Lower lobe of right lung (tissue), 2 donors: ENCODE measurements at places on chromosomes 2 and 18. TPM values are rescaled to one million over a fixed set of nuclear protein-coding genes. Genes with fewer than 3 reads are reported as not detected.
A peak's percentile ranks its signal among the peaks of the same experiment; 100 is the strongest.

The TMEM247 gene
- total RNA-seq, result not detected

The POU3F3 gene
- not detected for total RNA-seq

The PAX3 gene
- total RNA-seq, result not detected

DNA sequence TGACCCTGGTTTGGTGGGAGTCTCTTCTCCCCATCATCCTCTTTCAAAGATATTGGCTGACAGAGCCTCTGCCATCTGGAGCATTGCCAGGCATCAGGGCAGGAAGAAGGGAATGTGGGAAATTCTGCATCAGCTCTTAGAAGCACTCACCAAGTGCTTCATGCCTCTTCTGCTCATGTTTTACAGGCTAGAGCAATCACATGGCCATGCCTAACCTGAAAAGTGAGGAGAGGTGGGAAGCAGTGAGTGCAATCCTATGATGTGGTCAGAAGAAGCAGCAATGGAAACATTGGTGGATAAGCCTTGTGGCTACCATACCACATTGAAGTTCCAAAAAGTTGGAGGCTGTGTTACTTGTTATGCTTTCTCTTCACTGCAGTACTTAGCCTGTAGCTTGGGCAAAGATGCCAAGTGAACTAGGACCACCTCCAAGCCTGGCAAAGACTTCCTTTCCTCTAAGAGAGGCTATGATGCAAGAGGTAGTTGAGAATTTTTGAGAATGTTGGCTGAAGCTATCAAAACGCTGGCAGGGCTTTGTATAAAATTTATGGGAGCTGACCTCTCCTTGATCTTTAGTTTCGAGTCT is 64.1 kb downstream of the BCL2L11 start:
- no peaks in the 10 kb centered on the region for H3K36me3 ChIP-seq
- H3K27me3 ChIP-seq, result no peaks in the 10 kb centered on the region
- DNase-seq, result no peak
- H3K4me1 ChIP-seq, result peaks cover 11% of the 10 kb centered on the region
- H3K27ac ChIP-seq, result peak overlapping the region; percentile 65
- H3K4me3 ChIP-seq, result no peak overlapping the region

- peaks cover 22% of the 10 kb centered on the region for H3K4me1 ChIP-seq
- no peak for DNase-seq
- H3K27ac ChIP-seq, result no peak overlapping the region
These were observed 5.1 kb downstream of the CHPF start for GRCh38 chr2:219538504-219538951.

GRCh38 chr2:155372969-155373368 is 674.5 kb downstream of the KCNJ3 start:
- no peaks in the 10 kb centered on the region for H3K36me3 ChIP-seq
- H3K27ac ChIP-seq, result no peak overlapping the region
- no peaks in the 10 kb centered on the region for H3K4me1 ChIP-seq
- H3K27me3 ChIP-seq, result no peaks in the 10 kb centered on the region

The IL36A gene
- total RNA-seq, result not detected

The KIF1A gene
- total RNA-seq, result 0.24 TPM

The AMER3 gene
- not detected for total RNA-seq

- no peaks in the 10 kb centered on the region for H3K27me3 ChIP-seq
These were observed 22.2 kb downstream of the NFE2L2 start for GRCh38 chr2:177242121-177242987.

- DNase-seq, result no peak
- no peak overlapping the region for H3K27ac ChIP-seq
- no peaks in the 10 kb centered on the region for H3K27me3 ChIP-seq
- H3K4me1 ChIP-seq, result no peaks in the 10 kb centered on the region
These were observed 35.5 kb downstream of the ZC3H6 start for GRCh38 chr2:112310906-112311305.

The RRM2 gene
- 8.4 TPM for total RNA-seq

DNA sequence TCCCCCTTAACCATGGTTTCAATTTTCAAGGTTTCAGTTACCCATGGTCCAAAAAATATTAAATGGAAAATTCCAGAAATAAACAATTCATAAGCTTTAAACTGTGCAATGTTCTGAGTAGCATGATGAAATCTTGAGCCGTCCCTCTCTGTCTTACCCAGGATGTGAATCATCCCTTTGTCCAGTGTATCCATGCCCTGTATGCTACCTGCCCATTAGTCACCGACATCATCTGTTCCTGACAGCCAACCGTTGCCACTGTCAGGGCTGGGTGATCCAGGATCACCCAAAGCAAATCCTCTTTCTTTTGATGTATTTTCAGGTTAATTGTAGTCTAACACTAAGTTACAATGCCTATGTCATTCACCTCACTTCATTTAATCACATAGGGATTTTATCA is 15.7 kb upstream of the OLA1 start:
- H3K36me3 ChIP-seq, result no peaks in the 10 kb centered on the region
- H3K4me1 ChIP-seq, result no peaks in the 10 kb centered on the region
- H3K27ac ChIP-seq, result no peak overlapping the region

- no peaks in the 10 kb centered on the region for H3K27me3 ChIP-seq
- H3K4me1 ChIP-seq, result no peaks in the 10 kb centered on the region
- H3K27ac ChIP-seq, result no peak overlapping the region
- no peak for DNase-seq
- no peak overlapping the region for H3K4me3 ChIP-seq
- H3K36me3 ChIP-seq, result no peaks in the 10 kb centered on the region
These were observed 22.4 kb downstream of the TEX51 start for GRCh38 chr2:126921066-126921465.

DNA sequence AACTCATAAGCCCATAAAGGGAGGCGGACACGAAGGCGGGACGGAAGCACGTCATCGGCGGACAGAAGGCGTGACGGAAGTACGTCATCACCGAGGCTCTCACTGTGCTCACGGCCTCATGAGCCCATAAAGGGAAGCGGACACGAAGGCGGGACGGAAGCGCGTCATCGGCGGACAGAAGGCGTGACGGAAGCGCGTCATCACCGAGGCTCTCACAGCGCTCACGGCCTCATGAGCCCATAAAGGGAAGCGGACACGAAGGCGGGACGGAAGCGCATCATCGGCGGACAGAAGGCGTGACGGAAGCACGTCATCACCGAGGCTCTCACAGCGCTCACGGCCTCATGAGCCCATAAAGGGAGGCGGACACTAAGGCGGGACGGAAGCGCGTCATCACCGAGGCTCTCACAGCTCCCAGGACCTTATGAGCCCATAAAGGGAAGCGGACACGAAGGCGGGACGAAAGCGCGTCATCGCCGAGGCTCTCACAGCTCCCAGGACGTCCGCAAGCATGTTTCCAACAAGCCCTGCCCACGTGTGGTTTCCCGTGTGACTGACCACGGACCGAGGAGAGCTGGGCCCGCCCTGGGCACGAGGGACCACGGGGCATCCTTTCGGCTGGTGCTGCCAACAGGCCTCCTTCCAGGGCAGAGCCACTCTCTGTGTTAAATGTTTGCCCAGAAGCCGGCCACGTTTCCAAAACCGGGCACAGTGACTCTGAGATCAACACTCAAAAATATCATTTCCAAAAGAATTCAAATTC is 182.7 kb upstream of the SALL3 start:
- H3K4me1 ChIP-seq, result no peaks in the 10 kb centered on the region
- no peaks in the 10 kb centered on the region for H3K36me3 ChIP-seq
- no peaks in the 10 kb centered on the region for H3K27me3 ChIP-seq
- no peak overlapping the region for H3K27ac ChIP-seq
- DNase-seq, result no peak

DNA sequence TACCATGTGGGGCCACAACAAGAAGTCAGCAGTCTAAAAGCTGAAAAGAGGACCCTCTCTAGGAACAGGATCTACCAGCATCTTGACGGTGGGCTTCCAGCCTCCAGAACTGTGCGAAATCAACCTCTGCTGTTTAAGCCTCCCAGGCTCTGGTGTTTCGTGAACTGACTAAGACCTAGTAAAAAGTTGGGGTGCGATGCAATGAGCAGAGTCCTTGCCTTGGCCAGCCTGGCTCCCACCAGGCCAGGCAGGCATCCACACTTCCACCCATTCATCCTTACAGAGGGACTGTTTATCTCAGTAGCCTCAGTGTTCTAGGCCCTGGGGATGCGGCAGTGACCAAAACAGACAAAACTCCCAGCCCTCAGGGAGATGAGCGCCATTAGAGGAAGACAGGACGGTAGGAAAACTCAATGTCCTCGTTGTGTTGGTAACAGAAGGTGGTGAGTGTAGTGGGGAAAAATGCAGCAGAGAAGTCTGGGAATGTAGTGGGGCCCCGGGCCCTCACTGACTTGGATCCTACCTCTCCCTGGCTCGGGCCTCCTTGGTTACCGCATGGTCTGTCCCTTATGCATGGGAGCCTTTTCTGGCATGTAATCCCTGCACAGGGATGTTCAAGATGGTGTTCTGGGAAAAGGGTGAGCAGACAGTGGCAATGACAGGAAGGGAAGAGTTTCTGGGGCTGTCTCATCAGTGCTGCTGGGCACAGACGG is 271.8 kb upstream of the HS6ST1 start:
- no peak overlapping the region for H3K4me3 ChIP-seq
- no peak overlapping the region for H3K27ac ChIP-seq
- no peaks in the 10 kb centered on the region for H3K36me3 ChIP-seq
- H3K4me1 ChIP-seq, result no peaks in the 10 kb centered on the region
- no peaks in the 10 kb centered on the region for H3K27me3 ChIP-seq

- no peak overlapping the region for H3K4me3 ChIP-seq
- no peak overlapping the region for H3K27ac ChIP-seq
- H3K4me1 ChIP-seq, result peaks cover 63% of the 10 kb centered on the region
- no peaks in the 10 kb centered on the region for H3K27me3 ChIP-seq
- H3K36me3 ChIP-seq, result peaks cover 12% of the 10 kb centered on the region
These were observed 2.3 kb downstream of the ASB3 start for GRCh38 chr2:53784436-53784835.

The ERMN gene
- total RNA-seq, result 0.21 TPM

GRCh38 chr2:164887434-164888144 is 46.0 kb upstream of the COBLL1 start:
- H3K27me3 ChIP-seq, result no peaks in the 10 kb centered on the region
- H3K36me3 ChIP-seq, result no peaks in the 10 kb centered on the region
- no peak overlapping the region for H3K4me3 ChIP-seq
- H3K4me1 ChIP-seq, result no peaks in the 10 kb centered on the region
- H3K27ac ChIP-seq, result no peak overlapping the region
- DNase-seq, result no peak

DNA sequence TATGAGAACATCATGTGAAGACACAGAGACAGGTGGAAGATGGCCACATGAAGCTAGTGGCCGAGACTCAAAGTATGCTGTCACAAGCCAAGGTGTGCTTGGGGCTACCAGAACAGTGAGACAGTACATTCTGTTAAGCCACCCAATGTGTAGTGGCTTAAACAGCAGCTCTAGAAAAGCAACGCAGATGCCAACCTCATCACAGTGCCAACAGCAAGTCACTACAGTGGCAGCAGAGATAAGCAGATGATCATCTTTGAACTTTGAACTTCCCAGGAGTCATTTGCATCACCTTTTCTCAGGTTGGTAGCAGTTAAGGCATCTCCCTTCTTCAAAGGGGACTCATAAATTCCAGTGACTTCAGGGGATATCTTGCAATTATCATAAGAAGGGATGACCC is 394.4 kb downstream of the LRP1B start:
- no peaks in the 10 kb centered on the region for H3K4me1 ChIP-seq
- no peaks in the 10 kb centered on the region for H3K36me3 ChIP-seq
- H3K4me3 ChIP-seq, result no peak overlapping the region
- H3K27me3 ChIP-seq, result no peaks in the 10 kb centered on the region
- no peak for DNase-seq

- no peak overlapping the region for H3K4me3 ChIP-seq
- H3K27ac ChIP-seq, result no peak overlapping the region
- no peak for DNase-seq
- no peaks in the 10 kb centered on the region for H3K4me1 ChIP-seq
- no peaks in the 10 kb centered on the region for H3K27me3 ChIP-seq
These were observed 216.6 kb downstream of the SS18 start for GRCh38 chr18:25873833-25874232.

- H3K27me3 ChIP-seq, result no peaks in the 10 kb centered on the region
- no peaks in the 10 kb centered on the region for H3K36me3 ChIP-seq
- no peak overlapping the region for H3K27ac ChIP-seq
- no peaks in the 10 kb centered on the region for H3K4me1 ChIP-seq
- DNase-seq, result no peak
These were observed 512.9 kb upstream of the ACVR2A start for GRCh38 chr2:147331790-147332419.

GRCh38 chr18:77205769-77206168 is 43.9 kb upstream of the GALR1 start:
- H3K27ac ChIP-seq, result peak overlapping the region; percentile 31
- peaks cover 42% of the 10 kb centered on the region for H3K4me1 ChIP-seq
- DNase-seq, result no peak
- no peak overlapping the region for H3K4me3 ChIP-seq

GRCh38 chr18:3449512-3450011 is 410 bp upstream of the TGIF1 start:
- no peak for DNase-seq
- peaks cover 22% of the 10 kb centered on the region for H3K4me1 ChIP-seq
- H3K27me3 ChIP-seq, result no peaks in the 10 kb centered on the region
- peak overlapping the region; percentile 81 for H3K4me3 ChIP-seq
- peak overlapping the region; percentile 99 for H3K27ac ChIP-seq

DNA sequence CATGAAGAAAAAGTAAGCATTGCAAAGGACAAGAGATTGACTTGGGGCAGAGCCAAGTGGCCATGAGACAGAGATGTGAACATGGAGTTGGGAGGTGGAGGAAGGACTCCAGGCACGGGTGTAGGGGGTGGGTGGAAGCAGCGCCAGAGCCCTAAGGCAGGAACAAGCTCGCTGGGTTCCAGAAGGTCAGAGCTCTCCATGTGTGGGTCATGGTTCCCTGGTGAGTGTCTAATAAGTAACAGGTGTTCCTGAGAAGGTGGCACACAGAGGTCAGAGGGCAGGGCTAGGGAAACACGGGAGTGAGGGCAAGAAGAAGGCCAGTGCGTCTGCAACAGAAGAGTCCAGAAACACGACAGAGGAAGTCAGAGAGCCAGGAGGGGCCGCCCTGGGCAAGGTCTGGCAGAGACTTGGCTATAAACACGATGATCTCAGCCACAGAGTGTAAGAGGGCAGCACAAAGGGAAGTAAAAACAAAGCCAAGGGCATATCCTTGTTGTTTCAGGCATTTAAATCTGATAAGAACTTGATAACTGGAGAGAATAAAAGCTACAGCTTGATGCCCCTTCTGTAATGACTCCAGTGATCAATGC is 260.8 kb downstream of the TGIF1 start:
- H3K27me3 ChIP-seq, result no peaks in the 10 kb centered on the region
- H3K4me3 ChIP-seq, result no peak overlapping the region
- H3K4me1 ChIP-seq, result peaks cover 27% of the 10 kb centered on the region

The GNLY gene
- 21.5 TPM for total RNA-seq

- DNase-seq, result peak; percentile 56
- H3K4me1 ChIP-seq, result peaks cover 54% of the 10 kb centered on the region
- H3K27me3 ChIP-seq, result peaks cover 14% of the 10 kb centered on the region
- peak overlapping the region; percentile 73 for H3K4me3 ChIP-seq
These were observed 205.8 kb upstream of the SMAD2 start for GRCh38 chr18:48136051-48136826.

The PLA2R1 gene
- 5.6 TPM for total RNA-seq

The PXDN gene
- total RNA-seq, result 36.3 TPM

The ANAPC1 gene
- 32.2 TPM for total RNA-seq

The ASXL3 gene
- 1.4 TPM for total RNA-seq
